HFFc6 (cell line): ENCODE measurements at places on chromosomes 7 and 10.
A peak's percentile ranks its signal among the peaks of the same experiment; 100 is the strongest.

DNA sequence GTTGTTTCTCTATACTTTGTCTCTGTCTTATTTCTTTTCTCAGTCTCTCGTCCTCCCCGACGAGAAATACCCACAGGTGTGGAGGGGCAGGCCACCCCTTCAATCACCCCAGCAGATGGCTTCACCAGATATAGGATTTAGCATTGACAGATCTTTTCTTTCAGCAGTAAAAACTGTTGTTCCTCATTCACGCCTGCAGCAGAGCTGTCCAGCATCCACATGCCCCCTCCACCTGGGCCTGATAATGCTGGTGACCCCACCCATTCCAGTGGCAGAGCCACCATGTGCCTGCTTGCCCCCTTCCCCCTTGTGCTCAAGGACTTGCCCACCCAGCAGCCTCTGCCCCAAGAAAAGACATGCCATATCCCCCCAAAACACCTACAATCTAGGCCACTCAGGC is 15.5 kb downstream of the FRG2B start:
- no peak for DNase-seq

DNA sequence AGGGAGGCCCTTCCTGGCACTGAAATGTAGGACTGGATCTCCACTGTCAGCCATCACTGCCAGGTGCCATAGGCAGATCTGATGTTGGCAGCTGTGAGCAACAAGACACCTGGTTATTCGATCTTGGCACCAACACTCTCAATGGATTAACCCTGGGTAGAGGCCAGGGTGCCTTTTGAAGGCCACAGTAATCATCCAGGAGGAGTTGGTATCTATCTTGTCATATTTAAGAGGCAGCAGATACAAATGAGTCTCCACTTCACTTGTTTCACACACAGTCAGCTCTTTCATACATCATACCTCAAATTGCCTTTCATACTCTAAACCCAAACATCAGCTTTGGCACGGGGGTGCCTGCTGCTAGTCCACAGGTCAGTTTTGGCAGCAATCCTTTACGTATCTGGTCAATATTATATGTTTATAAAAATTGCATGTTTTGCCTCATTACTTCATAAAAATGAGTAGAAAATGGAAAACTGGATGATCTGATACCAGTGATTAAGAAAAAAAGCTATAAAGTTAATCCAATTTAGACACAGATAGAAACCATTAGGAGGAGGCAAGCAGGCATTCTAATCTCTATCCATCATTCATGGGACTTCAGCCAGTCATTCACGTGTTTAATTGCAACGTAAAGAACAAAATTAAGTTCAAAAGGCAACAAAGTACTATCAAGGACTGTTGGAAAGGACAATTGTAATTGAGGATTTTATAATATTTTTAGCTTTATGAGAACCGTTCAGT is 12.7 kb upstream of the CACUL1 start:
- DNase-seq = no peak

GRCh38 chr7:113000316-113001020 is 86.2 kb downstream of the GPR85 start:
- DNase-seq = no peak

GRCh38 chr7:57216340-57216739 is 84.1 kb upstream of the ZNF479 start:
- DNase-seq = no peak

DNA sequence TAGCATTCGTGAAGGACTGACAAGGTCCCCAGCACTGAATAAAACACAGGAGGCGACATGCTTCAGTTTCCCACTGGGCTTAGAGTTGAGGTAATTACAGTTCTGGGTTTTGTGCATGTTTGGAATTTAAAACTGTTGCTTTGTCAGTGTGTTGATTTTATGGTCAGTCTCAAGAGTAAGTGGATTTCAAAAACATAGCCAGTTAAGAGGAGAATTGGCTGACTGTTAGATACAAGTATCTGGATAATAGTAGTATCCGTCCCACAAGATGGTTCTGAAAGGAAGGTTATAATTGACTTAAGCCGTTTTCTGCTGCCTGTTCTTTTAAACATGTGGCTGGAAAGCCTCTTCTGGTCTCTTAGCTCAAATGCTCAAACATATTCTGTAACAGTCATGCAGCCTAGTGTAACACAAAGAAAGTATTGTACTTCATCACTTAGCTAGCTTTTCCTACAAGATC is 170.9 kb downstream of the POLR1F start:
- DNase-seq = no peak

GRCh38 chr10:122249991-122250750 is 20.9 kb upstream of the BTBD16 start:
- no peak for DNase-seq

GRCh38 chr10:74394416-74394969 is 243.5 kb downstream of the ADK start:
- DNase-seq = no peak

- DNase-seq = no peak
These were observed 19.4 kb upstream of the PDGFA start for GRCh38 chr7:538764-539685.

- no peak for DNase-seq
These were observed 61.7 kb upstream of the RAB11FIP2 start for GRCh38 chr10:118108194-118109026.

GRCh38 chr7:157402911-157403534 is 66.2 kb downstream of the DNAJB6 start:
- DNase-seq = no peak

DNA sequence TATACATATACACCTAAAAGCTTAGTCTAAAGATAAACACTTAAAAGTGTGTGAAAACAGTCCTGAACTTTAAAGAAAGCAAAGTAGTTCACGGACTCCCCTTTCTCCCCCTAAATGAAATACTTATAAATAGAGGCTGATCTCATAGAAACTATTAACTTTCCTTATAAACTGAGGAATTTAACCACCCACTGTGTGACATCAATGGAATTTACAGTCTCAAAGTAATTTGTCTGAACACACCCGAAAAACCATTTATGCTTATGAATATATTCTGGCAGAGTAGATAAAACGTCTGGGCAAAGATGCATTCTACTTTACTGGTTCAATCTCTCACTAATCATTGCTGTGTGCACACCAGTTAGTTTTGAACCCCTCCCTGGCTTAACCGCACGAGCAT is 181.8 kb upstream of the DGKB start:
- DNase-seq = no peak

DNA sequence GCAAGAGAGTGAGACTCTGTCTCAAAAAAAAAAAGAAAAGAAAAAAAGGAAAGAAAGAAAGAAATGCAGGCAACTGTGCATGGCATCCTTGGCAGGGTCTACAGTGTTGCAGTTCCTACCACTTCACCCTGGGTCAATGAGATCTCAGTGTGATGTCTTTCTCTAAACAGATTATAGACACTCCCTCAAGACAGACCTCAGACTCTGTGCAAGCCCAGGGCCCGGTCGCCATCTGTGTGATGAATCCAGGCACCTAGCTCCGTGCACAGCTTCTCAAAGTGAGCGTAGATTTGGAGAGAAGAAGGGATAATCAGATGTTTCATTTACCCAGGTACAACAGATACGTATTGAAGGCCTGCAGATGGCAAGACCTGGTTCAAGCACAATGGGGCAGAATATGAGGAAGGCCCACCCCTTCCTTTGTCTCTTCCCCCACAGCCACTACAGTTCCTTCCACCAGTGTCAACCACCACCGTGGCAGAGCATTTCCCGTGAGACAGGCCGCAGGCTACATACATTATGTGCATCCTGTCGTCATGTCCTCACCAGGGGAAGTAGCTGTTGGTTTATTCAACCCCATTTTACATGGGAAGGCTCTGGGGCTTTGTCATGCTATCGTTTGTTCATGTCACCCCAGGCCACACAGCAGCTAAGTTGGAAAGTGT is 471.7 kb upstream of the GALNT17 start:
- no peak for DNase-seq

DNA sequence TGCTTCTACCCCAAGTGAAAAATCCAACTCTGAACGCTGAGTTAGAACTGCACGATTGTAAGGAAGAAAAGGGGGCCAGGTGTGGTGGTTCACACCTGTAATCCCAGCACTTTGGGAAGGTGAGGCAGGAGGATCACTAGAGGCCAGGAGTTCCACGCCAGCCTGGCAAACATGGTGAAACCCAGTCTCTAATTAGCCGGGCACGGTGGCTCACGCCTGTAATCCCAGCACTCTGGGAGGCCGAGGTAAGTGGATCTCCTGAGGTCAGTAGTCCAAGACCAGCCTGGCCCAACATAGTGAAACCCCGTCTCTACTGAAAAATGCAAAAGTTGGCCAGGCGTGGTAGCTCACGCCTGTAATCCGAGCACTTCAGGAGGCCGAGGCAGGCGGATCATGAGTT is 9.0 kb downstream of the GUSB start:
- DNase-seq = no peak

GRCh38 chr10:12181065-12181775 is 14.5 kb downstream of the NUDT5 start:
- DNase-seq = no peak

GRCh38 chr10:6465437-6465836 is 114.6 kb downstream of the PRKCQ start:
- DNase-seq = no peak

- no peak for DNase-seq
These were observed 468.7 kb downstream of the KCNMA1 start for GRCh38 chr10:77168861-77169260.

GRCh38 chr10:126430512-126430911 is 42.2 kb upstream of the ADAM12 start:
- DNase-seq = no peak

- DNase-seq = no peak
These were observed 7.5 kb upstream of the CH25H start for GRCh38 chr10:89214566-89215165.

- DNase-seq = no peak
These were observed 208.5 kb downstream of the RNLS start for GRCh38 chr10:88374392-88375175.

DNA sequence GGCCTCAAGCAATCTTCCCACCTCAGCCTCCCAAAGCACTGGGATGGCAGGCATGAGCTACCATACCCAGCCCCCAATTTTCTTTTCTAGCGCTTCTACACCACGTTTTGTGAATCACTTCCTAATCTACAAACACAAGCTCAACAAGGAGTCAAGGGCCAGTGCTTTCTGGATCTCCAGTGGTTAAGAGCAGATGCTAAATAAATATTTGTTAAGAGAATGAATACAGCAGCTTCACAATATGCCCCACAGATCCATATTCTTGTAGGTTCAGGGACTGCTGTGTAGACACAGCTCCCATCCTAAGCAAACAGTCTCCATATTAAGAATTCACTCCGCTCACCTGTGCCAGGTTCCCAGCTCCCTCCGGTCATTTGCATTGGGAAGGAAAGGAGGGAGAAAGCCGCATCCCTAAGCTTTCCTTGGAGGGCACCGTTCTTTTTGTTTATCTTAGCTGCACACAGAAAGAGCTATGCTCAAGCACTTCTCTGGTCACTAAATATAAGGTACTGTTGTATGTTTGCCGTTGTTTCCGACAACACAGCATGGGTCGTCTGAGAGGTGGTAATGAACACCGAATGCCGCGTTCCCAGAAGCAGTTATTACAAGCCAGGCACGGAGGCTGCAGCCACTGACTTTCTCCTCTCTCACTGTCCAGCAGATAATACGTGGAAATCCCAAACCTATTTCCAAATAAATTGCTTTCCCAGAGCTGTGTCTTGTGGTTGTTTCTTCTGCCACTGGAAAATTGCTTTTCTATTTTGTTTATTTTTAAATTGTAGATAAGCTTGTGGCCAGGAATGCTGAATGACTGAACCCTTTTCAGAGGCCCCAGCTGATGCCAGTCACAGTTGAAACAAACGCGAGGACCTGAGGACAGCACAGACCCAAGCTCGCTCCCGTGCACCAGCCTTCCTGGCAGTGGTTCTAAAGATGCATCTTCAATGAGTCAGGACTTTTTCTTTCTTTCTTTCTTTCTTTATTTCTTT is 217.1 kb downstream of the PRPF18 start:
- no peak for DNase-seq

- no peak for DNase-seq
These were observed 100.7 kb downstream of the USP6NL start for GRCh38 chr10:11510736-11511135.

- DNase-seq = peak; percentile 31
These were observed 628.8 kb downstream of the SUGCT start for GRCh38 chr7:40763319-40764287.

DNA sequence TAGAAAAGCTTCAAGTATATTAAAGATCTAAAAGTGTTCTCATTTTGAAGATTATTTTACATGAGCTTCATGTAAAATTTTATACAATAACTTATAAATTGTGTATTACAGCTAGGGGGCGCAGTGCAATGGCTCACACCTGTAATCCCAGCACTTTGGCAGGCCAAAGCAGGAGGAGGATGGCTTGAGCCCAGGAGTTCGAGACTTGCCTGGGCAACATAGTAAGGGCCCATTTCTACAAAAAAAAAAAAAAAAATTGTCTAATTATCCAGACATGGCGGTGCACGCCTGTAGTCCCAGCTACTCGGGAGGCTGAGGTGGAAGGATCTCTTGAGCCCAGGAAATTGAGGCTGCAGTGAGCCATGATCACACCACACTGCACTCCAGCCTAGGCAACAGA is 16.6 kb downstream of the ACBD5 start:
- DNase-seq = peak; percentile 9

GRCh38 chr10:126997801-126998590 is 92.8 kb downstream of the DOCK1 start:
- DNase-seq = no peak

DNA sequence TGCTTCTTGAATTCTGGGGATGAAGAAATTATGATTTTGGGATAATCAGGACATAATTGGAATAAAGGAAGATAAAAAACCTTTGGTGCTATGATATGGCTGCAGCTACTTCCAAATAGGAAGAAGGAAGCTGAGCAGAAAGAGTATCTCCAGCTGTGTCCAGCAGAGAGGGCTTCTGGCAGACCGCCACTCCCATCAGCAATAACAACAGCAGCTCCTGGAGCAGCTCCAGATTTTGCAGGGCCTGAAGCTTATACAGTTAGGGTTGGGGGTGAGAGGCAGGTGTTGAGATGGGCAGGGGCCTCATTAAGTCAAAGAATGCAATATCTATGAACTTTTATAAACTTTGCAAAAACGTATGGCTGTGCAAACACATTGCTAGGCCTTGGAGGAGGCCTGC is 62.3 kb downstream of the C10orf120 start:
- DNase-seq = no peak

GRCh38 chr7:54090652-54091213 is 451.4 kb upstream of the VSTM2A start:
- no peak for DNase-seq
